T-helper 2 cell (primary cell): ENCODE measurements at places on chromosomes 4 and X.
A peak's percentile ranks its signal among the peaks of the same experiment; 100 is the strongest.

DNA sequence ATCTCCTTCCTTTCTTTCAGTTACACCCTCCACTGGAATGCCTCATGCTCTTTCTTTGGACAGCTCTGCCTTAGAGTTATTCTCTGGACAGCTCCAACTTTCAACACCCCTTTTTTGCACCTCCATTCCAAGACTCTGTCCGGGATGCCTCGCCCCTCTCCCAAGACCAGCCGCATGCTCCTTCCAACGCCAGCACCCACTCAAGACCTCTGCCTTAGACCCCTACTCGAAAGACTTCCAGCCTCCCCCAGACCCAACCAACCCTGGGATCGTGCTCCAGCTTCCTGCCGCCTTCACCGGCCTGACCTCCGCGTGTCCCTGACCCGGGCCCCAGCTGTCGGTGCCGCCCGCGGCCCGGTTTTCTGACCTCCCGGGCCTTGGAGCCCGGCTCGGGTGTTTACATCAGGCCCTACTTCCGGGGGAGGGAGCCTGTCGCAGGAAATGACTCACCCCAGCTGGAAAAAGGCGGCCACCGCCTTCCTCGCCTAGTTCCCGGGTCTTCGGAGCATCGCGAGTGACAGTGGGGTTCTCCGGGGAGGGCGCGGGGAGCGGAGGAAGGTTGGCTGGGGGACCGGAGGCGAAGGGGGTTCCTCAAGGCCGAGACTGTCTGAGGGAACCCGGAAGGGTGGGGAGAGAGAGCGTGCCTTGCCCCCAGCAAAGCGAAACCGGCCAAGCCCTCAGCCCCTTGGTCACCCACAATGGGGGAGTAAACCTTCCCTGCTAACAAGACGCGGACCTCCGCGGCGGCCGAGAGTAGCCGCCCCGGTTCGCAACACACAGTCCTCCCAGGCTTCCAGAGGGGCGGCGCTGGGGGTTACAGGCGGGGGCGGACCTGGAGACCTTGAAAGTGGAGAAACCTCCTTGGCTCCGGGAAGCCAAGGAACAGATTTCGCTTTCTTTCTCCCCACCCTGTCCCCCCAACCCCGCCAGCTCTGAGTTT lies at the start of gene WDR45:
WDR45 (minus strand) TSS at position 399 of the 940 bp plus-strand sequence. CDS start 1,792 bp downstream, outside the sequence.
- DNase-seq, result peak; percentile 32

GRCh38 chrX:19462231-19462630 lies 53.1 kb downstream of the MAP3K15 start:
- DNase-seq, result no peak

GRCh38 chr4:107035819-107036583 lies at the start of gene DKK2:
TSS of gene DKK2 (minus strand) at chr4:107036313. CDS start at chr4:107035591, 722 bp downstream.
- no peak for DNase-seq

DNA sequence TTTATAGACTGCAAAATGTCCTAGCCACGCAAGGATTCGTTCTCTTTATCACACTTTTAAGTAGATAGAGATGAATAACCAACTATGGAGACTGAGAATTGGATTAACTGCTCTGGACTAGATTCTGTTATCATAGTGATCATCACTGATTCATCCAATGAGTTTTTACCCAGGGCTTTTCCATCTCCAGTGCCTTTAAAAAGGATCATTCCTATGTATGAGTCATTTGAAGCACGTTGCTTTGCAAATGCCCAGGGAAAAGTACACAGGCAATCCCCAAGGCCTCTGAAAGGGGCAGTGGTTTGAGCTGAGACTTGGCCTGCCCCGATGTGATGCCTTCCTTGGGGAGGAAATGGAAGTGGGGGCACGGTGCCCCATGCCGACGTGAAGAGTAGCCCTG lies 122.7 kb upstream of the PSAPL1 start:
- DNase-seq, result no peak

DNA sequence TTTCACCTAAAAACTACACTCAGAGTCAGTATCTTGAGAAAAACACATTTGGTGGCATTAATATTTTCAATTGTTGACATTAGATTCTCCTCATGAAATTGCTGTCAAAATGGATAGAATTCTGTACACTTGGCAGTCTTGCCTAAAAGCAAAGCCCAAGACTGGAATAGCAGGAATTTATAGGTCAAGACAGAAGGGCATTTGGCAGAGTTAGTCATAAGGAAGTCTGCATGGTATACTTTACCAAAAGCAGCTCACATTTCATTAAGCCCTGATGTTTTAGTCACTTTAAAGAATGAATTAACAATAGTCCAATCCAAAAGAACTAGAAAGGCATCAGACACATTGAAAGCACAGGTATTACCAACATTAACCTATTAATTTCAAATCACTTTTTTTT lies 7.1 kb downstream of the CCDC160 start:
- DNase-seq, result no peak

- DNase-seq, result no peak
Measured at GRCh38 chr4:4271912-4272311, 18.0 kb downstream of the LYAR start.

DNA sequence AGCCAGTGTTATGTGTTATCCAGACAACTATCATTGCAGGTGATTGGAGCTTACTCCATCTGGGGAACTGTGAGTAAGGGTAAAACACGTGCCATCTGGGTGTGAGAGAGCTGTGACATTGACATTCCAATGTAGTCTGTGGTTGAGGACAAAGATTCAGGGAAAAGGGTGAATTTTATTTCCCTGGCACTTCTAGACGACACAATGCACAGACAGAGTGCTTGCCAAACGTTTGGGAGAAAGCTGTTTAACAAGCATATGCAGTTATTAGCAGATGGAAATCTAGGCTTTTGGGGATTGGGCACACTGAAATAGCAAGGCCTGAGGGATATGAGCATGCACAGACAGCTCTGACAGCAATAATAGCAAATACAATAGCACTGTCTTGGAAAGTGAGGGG lies 21.3 kb upstream of the CTSO start:
- no peak for DNase-seq

DNA sequence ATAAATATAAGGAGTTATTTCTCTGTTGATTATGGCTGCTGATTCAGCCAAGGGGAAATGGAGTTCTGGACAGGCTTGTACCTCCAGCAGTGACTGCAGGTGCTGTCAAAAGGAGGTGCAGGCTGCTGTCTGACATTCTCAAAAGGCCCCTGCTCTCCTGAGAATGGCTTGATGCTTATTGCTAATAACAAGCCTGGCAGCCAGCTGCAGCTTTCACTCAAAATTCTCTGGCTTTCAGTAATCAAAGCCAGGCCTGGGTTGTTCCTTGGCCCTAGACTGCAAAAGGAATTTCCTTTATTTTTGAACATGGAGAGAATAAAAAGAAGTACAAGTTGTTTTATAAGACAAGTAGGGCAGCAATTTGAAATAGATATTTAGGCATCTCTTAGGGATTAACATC lies 575.9 kb downstream of the MID1IP1 start:
- DNase-seq, result no peak

DNA sequence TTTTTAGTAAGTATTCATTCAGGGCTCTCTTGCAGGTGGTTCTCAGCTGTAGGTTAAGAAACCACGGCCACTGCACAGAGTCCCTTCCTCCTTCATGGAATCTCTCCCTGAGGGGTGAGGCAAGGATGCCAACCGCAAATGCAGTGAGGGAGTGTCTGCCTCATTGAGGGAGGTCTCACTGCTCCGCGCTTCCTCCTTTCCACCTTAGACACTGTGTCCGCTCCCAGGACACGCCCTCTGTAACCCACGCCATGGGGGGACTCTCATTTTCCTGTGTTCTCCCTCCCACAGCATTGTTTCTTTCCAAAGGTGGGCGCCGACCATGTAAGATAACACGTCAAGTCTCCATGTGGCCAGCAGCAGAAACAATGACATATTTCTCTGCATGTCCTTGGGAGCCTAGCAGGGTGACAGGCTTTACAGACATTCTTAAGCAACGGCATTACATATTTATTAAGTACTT lies 63.2 kb downstream of the SEPSECS start:
- DNase-seq, result no peak

DNA sequence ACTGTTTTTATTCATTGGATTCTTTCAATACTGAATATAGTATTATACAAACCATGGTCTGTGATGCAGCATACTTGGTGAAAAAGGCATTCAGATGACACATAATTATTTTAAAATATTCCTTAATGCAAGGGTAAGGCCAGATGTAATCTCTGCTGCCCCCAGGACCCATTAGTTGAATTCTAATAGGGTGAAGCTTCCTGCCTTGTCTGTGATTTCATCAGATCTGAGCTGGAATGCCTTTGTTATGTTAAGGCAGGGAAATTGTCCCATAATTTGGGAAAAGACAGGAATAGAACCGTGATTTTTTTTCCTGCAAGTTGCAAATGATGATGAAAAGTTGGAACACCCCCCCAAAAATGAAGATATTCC lies 26.1 kb downstream of the ZRSR2 start:
- DNase-seq, result no peak

DNA sequence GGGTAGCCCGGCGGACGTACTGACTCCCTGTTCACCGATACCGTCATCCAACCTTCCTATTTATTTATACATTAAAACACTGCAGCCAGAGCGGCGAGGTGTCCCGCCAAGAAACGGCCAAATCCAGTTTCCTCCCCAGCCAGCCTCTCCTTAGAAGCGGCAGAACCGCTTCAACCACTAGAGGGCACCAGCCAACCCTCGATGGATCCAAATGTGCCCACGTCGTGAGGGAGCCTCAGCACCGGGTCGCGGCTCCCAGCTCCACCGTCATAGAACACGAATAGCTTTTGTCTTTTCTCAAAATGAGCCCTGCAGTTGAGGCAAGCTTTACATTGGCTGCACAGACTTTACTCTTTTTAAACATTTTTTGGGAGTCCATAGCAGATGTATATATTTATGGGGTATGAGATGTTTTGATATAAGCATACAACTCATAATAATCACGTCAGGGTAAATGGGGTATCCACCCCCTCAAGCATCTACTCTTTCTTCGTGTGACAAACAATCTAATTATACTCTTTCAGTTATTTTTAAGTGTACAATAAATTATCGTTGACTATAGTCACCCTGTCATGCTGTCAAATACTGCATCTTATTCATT lies 13.0 kb upstream of the HELT start:
- peak; percentile 52 for DNase-seq

- DNase-seq, result no peak
Measured at GRCh38 chr4:172950990-172951389, 217.6 kb upstream of the GALNT7 start.

DNA sequence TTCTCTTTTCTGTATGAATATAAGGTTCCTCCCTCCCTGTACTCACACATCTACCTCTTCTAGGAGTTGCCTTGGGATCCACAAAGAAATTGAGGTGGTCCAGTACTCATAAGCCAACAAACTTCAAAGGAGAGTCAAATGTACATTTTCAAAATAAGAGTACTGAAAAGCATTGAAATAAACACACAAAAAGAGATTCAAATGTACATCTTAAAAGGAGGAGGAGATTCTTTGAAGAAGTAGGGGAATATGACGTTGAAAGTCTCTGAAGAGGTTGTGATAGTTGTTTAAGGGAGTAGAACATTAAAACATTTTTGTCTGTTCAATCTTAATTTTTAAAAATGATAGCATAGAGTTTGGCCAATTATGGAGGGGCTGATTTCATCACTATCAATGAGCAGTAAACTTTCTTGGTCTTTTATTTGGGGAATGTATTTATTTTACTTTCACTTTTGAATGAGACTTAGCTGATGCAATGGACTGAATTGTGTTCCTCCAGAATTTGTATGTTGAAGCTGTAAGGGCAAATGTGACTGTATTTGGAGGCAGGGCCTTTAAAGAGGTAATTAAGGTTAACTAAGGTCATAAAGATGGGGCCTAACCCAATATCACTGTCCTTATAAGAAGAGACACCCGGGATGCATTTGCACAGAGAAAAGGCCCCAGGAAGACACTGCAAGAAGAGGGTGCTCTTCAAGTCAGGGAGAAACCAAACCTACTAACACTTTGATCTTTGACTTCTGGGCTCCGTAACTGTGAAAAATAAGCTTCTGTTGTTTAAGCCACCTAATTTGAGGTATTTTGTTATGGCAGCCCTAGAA lies 226.3 kb upstream of the PGRMC2 start:
- no peak for DNase-seq

DNA sequence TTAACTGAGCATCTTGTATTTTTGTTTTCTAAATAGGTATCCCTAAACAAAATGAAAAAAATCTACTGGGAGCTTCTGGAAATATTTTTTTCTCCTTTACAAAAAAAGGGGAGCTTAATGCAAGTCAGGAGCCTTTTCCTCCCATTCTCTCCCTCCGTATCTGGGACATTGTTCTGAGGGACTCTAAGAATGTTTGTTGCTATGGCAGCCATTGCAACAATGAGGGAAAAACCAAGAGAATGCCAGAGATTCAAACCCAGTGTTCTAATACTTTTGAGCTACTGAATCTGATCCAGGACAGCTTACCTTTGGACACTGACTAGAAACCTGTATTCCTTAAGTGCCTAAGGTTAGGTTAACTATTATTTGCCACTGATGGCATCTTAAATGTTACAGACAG lies 485.7 kb upstream of the HS3ST1 start:
- DNase-seq, result no peak

- no peak for DNase-seq
Measured at GRCh38 chrX:3216581-3217180, 129.8 kb downstream of the MXRA5 start.

GRCh38 chrX:35919536-35920309 lies at the start of gene CFAP47:
TSS of gene CFAP47 (plus strand) at chrX:35919734. CDS start at chrX:35919800, 66 bp downstream.
- peak; percentile 2 for DNase-seq

- DNase-seq, result no peak
Measured at GRCh38 chr4:36024901-36025660, 219.2 kb downstream of the ARAP2 start.

DNA sequence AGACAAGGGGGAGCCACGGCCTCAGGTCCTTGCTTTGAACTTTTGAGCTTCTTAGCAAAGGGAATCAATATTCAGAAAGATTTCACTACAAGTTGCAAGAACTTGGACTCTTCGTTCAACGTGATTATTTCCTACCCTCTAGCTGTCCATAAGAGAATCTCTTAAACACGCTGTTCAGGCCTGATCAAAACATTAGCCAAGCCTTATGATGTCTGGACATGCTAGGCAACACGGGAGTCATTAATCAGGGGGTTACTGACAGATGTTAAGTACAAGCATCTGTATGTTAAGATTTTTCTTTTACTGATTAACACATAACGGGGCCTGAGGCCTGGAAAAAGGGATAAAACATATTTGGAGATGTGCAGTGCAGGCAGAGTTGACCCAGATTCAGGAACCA lies 138.9 kb upstream of the IL1RAPL2 start:
- DNase-seq, result no peak

DNA sequence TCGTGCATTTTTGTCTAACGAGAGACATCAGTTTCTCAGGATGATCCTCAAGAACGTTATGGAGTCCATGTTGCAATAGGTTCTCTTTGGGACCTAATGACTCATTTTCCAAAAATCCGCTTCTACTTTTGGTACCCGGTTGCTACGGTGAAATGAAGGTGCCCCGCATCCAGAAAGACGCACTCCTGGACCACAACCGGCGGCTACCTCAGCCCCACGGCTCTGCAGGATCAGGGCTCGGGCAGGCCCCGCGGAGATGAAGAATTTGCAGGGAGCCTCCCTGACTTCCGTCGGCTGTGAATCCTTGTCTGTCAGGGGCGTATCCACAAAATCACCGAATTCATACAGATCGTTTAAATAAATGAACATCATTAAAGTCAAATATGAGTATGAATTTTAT lies 15.6 kb downstream of the GTPBP6 start:
- no peak for DNase-seq

- no peak for DNase-seq
Measured at GRCh38 chrX:71105628-71106027, 912 bp downstream of the CXorf65 start.

- DNase-seq, result no peak
Measured at GRCh38 chrX:121455890-121456289, 408.5 kb downstream of the GLUD2 start.

- DNase-seq, result no peak
Measured at GRCh38 chr4:77669946-77670590, 64.4 kb downstream of the CXCL13 start.
